ENCODE measurements at places on chromosomes 6 and 20.
A peak's percentile ranks its signal among the peaks of the same experiment; 100 is the strongest.

DNA sequence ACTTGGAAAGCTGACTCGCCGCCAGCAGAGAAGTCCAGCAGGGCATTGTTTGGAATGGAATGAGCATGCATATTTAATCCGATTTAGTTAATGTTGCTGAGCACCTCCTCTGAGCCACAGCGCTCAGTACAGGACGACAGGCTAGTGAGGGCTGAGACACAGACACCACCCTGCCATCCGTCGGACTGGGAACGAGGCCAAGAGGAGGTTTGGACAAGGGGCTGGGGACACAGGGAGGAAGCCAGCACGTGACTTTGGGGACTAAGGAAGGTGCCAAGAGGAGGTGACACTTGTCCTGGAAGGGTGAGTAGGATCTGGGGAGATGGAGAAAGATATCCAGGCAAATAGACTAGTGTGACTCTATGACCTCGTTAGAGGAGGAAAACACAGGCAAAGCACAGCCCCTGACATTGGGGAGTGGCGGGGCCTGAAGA is 152.5 kb upstream of the ECI2 start:
- DNase-seq = no peak

DNA sequence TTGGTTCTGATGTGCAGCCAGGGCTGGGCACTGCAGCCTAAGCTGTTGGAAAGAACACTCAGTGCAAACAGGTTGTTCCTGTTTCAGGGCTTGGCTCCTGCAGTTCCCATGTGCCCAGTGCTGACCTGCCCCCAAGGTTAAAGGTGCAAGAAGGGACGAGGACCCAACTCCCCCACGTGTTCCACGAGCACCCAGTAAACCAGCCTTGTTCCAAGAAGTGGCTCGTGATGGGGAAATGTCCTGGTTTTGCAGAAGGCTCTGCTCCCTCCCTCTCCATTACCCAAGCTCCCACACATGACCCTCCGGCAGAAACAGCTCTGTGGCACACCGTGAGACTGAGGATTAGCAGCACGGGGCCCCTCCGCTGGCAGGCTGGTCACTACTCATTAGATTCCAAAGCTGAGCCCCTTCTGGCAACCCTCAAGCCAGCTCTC is 9.4 kb downstream of the ACSS1 start:
- DNase-seq = no peak

DNA sequence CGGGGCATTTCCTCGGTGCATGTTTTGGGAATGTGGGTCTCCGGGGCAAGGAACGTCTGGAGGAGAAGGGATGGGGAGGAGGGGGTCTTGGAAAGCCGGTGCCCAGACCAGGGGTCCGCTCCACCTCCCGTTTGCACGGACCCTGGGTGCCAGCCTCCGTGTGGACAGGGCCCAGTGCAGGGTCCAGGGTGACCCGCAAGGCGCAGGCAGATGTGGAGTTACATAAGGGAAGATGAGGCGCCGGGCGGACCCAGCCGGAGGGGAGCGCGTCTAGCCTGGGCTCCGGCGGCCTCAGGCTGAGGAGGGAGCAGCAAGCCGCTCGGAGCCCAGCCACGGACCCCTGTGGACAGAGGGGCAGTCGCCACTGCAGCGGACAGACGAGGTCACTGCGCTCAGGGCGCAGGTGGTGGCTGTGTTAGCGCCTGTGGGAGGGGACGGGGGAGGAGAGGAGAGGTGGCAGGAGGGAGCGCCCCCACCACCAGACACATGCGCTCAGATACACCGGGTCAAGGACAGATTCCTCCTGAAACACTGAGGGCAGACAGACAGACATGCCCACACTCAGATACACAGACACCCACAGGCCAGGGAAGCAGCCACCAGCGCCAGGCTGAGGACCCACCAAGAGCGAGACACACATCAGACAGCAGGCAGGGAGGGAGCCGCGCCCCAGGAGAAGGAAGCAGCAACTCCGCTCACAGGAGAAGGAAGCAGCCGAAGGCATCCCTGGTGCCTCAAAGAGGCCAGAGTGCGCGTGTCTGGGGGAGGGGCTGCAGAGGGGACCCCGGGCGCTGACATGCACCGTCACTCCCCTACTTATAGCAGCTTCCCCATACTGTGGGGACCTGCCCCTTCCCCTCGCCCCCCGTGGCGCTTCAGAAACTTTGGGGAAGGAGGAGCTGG is 839 bp upstream of the HRH3 start:
- DNase-seq = no peak

DNA sequence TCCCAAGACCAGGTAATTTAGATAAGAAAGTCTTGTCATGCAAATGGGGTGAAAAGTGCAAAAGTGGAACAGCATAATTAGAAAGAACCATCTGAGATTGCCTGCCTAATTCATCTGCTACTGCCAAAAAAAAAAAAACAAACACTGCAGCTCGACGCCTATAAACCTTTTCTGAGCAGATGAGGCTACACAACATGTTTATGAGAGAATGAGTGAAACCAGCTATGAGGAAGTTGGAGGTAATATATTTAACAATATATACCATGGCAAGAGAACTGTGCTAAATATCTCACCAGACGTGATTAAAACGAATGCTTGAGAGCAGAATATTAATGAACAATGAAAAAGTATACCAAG is 50.0 kb downstream of the LAMA4 start:
- DNase-seq = no peak

DNA sequence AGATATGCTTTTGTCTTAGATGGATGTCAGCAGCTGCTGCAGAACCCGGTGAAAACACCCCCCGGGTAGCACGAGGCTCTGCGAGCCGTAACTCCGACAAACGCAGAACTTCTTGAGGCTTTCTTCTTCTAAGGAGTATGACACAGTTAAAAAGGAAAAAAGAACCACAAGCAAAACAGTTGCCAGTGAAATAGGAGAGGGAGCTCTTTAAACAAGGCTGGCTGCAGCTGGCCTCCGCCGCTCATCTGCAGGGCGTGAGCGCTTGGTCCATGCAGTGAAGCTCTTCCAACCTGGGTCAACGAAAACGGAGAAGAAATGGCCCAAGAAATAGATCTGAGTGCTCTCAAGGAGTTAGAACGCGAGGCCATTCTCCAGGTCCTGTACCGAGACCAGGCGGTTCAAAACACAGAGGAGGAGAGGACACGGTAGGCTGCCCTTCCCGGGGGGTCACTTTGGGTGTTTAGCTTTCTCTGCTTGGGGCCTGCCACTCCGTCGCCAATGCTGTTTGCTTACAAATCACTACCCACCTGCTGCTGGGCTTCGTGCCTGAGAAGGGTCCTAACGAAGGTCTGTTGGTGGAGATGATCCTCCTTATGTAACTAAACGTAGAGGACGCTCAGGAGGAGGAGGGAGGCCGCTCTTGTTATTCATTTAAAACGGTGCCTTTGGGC is 13.2 kb downstream of the SYTL3 start:
- DNase-seq = no peak

GRCh38 chr20:5119435-5120184 is at the start of gene PCNA:
TSS of gene PCNA (minus strand) at chr20:5119958. CDS start at chr20:5119798, 160 bp downstream.
- peak; percentile 98 for DNase-seq

- no peak for DNase-seq
These were observed 121.2 kb downstream of the CD109 start for GRCh38 chr6:73817253-73817652.

- no peak for DNase-seq
These were observed 1.5 kb downstream of the APOBEC2 start for GRCh38 chr6:41054511-41054910.

DNA sequence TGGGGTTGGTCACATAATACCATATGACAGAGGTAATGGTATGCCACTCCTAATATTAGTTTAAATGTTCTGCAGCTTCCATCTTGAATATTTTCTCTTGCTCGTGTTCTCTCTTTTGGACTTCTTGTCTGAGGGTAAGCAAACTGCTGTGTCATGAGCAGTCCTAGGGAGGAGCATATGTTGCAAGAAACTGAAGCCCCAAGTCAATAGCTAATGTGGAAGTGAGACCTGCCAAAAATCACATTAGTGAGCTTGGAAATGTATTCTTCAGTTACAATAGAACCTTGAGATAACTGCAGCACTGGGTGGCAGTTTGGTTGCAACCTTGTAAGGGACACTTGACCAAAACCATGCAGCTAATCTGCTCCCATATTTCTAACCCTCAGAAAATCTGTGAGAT is 178.2 kb upstream of the IMPG1 start:
- no peak for DNase-seq

DNA sequence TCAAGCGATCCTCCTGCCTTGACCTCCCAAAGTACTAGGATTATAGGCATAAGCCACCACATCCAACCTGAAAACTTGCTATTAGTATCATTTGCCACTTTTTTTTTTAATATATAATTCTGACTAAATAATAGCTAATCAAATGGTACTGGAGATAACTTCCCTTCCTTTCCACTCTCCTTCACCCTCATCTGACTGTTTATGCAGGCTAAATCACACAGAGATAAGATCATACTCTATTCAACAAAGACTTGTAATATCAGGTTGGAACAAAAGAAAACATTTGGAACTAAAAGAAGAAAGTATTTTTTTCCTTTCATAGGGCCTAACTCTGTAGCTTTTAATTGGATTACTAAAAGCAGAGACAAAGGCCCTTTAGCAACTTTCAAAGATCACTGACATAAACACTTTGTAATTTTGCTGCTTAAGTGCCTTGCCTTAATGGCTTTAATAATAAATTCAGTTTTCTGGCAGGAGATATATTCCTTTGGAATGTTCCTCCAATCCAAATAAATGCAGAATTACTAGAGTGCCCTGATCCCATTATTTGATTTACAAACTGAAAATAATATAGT is 198.7 kb upstream of the ASCC3 start:
- no peak for DNase-seq

DNA sequence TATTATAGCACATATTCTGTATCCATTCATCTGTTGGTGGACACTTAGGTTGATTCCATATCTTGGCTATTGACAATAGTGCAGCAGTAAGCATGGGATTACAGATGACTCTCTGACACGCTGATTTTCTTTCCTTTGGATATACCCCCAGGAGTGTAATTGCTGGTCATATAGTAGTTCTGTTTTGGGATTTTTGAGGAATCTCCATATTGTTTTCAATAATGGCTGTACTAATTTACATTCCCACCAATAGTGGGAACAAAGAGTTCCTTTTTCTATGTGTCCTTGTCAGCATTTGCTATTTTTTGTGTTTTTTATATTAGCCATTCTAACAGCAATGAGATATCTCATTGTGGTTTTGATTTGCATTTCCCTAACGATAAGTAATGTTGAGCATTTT is 309.0 kb upstream of the JARID2 start:
- no peak for DNase-seq

- DNase-seq = no peak
These were observed 990.7 kb upstream of the FLRT3 start for GRCh38 chr20:15328084-15328483.

GRCh38 chr6:156376091-156376490 is 401.1 kb upstream of the ARID1B start:
- no peak for DNase-seq

DNA sequence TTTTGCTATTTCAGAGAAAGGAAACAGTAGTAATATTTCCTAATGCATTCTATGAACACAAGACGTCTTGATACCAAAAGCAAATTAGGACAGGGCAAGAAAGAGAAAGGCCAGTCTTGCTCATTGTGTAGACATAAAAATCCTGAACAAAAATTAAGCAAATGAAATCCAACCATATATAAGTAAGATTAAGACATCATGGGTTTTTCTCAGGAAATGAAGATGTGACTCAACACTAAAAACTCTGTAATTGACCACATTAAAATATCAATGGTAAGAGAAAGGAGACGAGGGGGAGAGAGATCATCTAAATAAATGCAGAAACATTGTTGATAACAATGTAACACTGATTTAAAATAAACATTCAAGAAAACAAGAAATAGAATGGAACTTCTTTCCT is 205.4 kb downstream of the SOD2 start:
- no peak for DNase-seq

GRCh38 chr20:61560361-61560853 is 308.3 kb downstream of the CDH4 start:
- no peak for DNase-seq

GRCh38 chr6:16061818-16062217 is 67.1 kb upstream of the MYLIP start:
- no peak for DNase-seq

- no peak for DNase-seq
These were observed 4.3 kb downstream of the CDC25B start for GRCh38 chr20:3800256-3800877.

DNA sequence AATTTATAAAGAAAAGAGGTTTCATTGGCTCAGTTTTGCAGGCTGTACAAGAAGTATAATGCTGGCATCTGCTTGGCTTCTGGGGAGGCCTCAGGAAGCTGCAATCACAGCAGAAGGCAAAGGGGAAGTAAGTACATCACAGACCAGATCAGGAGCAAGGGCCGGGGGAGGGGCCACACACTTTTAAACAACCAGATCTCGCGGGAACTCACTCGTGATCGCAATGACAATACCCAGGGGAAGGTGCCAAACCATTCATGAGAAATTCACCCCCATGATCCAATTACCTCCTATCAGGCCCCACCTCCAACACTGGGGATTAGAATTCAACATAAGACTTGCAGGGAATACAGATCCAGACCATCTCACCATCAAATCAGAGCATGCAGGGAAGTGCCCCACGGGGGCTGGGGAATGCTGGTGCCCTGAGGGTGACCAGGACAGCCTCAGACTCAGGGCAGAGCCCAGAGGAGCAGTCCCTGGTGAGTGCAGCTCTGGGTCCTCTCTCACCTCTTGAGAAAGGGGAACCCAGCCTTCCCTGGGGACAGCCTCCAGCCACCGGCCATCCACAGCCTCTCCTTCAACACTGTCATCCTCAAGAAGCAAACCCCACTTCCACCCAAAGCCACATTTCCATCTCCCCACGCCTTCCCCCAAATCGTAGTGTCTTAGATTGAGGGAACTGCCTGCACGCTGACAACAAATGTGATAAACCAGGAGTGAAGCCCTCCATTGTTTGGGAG is 80.7 kb downstream of the ANKRD60 start:
- DNase-seq = no peak

DNA sequence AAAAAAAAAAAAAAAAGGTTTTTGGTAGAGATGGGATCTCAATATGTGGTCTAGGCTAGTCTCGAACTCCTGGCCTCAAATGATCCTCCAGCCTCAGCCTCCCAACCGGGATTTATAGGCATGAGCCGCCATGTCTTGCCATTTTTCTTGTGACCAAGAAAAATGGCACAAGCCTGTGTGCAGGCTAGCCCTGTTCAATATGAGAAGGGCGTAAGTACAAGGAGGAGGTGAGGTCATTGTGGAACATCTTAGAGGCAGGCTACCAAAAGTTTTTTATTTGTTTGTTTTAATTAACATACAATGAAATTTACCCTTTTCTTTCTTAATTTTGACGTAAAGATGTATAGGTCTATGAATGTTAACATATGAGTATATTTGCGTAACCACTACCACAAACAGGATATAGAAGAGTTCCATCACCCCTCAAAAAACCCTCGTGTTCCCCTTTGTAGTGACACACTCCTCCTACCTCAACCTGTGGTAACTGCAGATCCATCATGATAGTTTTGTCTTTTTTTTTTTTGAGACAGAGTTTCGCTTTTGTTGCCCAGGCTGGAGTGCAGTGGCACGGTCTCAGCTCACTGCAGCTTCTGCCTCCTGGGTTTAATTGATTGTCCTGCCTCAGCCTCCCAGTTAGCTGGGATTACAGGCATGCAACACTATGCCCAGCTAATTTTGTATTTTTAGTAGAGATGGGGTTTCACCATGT is 28.3 kb upstream of the KIF3B start:
- no peak for DNase-seq
